Fibroblast of the aortic adventitia (primary cell): ENCODE measurements at places on chromosomes 11 and 22.

DNA sequence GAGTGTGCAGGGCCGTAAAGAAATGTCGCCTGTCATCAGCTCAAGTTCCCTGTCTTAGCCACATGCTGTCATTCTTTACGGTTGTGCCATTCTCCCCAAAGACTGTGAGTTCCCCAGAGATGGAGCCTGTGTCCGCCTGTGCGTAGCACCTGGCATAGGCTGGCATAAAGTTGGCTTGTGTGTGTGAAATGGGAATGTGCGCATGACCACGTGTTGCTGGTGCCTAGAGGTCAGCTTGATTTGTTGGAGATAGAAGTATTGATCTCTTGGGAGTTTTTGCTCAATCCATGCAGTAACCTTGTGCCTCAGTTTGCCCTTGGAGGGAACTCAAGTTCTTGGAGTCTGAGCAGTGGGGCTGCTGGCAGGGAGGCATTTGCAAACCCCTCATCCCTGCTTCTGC, 9.4 kb downstream of the CHADL start:
- DNase-seq, result no peak

- DNase-seq, result no peak
Measured at GRCh38 chr11:96180341-96180740, 162.7 kb downstream of the MAML2 start.

DNA sequence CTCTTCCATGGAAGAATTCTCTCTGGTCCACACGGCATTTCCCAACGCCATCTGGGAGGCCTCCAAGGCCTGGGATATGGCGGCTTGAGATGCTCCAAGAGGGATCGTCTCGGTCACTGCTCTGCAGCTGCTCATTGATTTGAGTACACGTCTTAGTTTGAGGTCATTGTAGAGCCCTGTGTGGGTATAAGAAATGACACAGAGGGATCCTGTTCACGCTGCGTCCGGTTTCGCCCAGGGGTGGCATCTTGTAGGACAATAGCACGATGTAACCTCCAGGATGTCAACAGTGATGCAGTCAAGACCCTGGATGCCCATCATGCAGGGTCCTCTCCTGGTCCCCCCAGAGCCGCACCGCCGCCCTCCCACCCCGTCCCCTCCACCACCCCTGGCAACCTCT, 564.6 kb downstream of the BRD1 start:
- no peak for DNase-seq

GRCh38 chr11:15773476-15774387, 582.6 kb downstream of the SOX6 start:
- DNase-seq, result no peak

DNA sequence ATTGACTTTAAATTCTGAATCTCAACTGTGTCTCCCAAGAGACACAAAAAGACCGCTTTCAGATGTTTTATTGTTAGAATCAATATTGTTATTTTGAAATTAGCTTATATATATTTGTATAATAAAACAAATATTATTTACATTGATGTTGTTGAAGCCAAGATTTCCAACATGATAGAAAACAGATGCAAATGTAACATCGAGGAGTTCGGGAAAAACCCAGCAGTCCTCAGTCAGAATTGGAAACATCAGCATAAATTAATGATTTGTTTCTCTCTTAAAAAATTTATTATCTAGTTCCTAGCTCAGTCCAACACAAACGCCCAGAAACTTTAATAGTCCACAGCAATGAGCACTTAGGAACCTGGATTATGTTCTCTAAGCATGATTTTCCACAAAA, 1330.4 kb downstream of the TBC1D22A start:
- DNase-seq, result no peak
